Fibroblast of skin of left quadriceps (primary cell): ENCODE measurements at places on chromosomes 3 and 15.

DNA sequence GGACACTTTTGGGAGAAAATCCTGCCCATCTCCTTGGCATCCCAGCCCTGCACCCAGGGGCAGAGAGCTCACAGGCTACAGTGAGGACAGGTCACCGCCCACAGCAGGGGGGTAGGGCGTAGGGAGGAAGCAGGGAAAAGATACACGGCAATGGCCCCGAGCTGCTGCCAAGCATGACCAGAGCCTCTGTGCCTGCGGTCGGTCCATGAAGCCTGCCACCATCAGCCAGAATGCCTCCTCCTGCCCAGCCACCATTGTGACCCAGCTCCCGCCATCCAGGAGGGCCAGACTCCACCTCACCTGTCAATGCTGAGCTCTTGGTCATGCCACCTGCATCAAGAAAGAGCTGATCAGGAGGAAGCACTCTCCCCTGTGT is 230.7 kb downstream of the VPS13C start:
- no peak for DNase-seq

DNA sequence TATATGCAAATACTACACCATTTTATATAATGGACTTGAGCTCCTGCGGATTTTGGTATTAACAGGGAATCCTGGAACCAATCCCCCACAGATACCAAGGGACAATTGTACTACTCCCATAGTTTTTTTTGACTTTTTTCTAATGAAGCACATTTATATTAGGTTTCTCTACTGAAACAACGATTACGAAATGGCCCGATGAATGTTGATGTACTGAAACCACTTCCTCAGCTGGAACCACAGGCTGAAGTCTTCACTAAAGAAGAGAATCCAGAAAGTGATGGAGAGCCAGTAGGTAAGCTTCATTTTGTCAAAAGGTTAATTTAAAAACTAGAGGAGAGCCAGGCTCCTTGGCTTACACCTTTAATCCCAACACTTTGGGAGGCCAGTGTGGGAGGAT is 121.5 kb upstream of the LRRFIP2 start:
- no peak for DNase-seq

GRCh38 chr3:160808838-160809237 is 52.8 kb downstream of the PPM1L start:
- no peak for DNase-seq

DNA sequence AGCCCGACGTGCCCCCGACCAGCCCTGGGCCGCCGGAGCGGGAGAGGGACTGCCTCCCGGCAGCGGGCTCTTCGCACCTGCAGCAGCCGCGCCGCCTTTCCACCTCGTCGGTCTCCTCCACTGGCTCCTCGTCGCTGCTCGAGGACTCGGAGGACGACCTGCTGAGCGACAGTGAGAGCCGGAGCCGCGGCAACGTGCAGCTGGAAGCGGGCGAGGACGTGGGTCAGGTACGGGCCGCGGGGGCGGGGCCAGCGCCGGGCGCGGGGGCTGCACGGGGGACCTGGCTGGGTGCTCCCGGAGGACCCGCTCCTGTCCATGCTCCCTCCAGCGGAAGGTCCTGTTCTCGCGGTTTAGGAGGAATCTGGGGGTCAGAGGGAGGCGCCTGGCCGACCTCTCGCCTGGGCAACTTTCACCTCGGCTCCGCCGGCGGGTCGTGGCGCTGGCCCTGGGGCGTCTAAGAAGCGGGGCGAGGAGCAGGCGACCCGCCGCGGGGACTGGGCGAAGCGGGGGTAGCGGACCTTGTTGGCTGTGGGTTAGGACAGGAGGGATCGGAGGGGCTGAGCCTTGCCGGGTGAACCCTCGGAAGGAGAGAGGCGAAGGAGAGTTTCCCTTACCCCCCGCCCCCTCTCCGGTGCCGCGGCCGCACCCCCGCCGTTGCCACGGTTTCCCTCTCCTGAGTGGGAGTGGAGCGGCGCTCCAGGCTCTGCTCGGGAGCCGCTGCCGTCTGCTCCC is 682 bp downstream of the ITPKA start:
- no peak for DNase-seq

- no peak for DNase-seq
These were observed 59.1 kb upstream of the ALDH1A3 start for GRCh38 chr15:100820528-100820927.

DNA sequence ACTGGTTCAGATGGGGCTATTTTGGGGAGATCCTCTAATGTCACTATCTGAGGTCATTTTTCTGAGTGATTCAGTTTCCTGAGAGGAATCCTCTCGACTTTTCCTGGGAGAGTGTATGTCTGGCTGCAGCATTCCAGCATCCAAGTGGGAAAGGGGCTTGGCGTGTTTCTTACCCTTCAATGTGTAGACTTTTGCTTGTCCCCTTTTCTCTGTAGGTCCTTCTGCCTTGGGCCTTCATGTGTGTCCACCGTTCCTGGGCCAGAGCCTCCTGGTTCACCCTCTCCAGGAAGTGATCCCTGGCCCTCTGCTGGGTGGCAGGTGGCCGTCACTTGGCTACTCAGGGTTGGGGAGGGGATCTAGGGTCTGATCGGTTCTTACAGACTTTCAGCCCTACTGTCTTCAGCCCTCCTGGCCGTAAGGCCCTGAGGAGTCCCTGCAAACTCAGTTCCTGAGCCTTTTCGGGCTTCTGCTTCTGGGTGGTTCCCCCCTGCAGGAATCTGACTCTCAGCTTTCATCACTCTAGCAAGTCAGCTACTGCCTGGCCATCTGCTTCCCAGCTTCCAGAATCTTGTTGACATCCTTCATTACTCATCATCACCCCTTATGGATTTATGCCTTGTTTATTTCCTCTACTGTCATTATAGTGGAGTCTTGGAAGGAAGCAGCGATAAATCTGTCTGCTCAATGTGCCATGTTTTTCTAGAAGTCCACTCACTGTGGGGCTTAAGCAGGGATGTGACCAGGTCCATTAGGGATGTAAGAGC is 36.5 kb downstream of the GOLGA6L10 start:
- peak; percentile 64 for DNase-seq

- DNase-seq, result no peak
These were observed 51.8 kb downstream of the IQSEC1 start for GRCh38 chr3:13021141-13022114.

DNA sequence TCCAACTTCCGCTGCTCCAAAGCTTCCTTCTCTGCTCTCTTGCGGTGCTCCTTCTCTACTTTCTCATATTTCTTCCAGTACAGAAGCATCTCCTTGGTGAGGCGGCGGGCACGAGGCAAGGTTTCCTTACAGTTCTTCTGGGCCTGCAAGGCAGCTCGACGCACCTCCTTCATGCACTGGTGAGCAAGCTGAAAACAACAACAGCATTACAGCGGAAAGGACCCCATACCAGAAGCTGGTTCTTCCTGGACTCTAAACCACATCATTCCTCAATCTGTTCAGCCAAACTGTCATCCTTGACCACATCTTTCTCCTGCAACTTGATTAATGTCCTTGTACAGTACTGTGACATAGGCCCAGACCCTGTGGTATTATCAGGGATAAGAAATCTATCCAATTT is 36.4 kb downstream of the INO80 start:
- DNase-seq, result no peak

- DNase-seq, result no peak
These were observed 125.9 kb upstream of the PLXND1 start for GRCh38 chr3:129732200-129732876.

DNA sequence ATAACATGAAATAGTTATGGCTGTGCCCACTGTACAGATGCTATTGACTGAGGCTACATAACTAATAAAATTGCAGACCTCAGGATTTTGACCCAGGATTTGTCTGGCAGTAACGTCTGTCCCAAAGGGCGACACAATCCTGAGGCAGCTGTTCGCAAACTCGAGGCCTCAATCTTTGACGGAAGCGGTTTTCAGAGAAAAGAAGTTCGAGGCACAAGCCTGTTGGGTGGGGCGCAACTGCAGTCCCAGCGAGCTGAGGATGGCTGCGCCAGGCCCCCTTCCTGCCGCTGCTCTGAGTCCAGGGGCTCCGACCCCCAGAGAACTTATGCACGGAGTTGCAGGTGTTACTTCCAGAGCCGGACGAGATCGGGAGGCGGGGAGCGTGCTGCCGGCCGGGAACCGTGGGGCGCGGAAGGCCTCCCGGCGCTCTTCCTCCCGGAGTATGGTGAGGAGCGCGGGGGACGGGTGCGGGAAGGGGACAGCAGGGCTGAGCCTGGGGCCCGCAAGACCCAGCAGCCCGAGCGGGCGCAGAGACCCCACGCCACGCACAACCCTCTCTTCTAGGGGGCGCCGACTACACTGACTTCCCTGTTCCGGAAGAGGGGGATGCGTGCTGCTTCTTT is at the start of gene PARP15:
TSS of gene PARP15 (plus strand) at position 242 of the 623 bp plus-strand sequence. CDS start at position 260, 18 bp downstream.
- DNase-seq, result no peak

GRCh38 chr15:90763366-90764099 is 46.4 kb downstream of the BLM start:
- DNase-seq, result no peak

DNA sequence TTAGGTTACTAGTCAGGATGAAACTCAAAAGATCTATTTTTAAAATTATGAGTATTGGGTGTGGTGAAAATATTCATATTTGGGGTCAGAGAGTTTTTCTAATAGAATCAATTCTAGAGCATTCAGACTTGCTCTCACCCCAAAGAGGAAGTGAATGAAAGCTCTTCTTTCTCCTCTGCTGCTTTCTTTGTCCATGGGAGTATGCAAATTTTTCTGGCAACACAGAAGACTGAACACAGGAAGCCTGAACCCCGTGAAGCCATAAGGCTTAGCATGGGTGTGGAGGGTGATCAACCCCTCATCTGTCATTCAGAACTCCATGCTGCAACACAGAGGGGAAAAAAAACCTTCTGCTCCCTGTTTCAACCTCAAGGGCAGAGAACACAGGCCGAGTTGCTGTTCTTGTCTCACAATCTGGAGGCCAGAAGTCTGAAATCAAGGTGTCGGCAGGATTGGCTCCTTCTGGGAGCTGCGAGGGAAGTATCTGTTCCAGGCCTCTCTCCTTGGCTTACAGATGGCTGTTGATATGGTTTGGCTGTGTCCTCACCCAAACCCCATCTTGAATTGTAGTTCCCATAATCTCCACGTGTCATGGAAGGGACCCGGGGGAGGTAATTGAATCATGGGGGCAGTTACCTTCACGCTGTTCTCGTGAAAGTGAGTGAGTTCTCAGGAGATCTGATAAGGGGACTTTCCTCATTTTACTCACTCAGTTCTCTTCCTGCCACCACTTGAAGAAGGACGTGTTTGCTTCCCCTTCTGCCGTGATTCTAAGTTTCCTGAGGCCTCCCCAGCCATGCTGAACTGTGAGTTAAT is 33.7 kb upstream of the CD47 start:
- no peak for DNase-seq

DNA sequence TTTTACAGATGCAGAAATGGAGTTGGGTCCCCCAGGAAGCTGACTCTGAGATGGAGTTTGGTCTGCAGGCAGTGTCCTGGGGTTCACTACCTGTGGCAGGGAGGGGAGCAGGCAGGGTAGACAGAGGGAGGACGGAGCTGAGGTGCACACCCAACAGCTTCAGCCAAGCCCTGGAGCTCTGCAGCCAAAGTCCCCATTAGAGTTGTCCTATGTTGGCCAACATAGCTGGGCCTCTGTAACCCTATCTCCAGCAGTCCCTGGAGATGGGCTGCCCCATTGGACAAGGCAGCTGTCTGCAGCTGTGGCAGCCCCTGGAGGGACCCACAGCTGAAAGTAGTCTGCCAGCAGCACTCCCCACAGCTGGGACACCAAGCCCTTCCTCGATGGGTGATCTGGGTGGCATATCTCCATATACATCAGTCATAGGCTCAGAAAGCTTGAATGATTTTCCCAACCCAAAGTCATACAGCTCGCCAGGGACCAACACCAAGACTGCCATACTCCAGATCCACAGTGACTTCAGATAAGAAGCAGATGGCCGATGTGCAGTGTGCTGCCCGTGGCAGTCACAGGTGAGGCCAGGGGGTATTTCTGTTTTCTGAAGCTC is 31.9 kb downstream of the STARD5 start:
- DNase-seq, result no peak

- DNase-seq, result no peak
These were observed 46.5 kb downstream of the CYFIP1 start for GRCh38 chr15:22933641-22934061.

DNA sequence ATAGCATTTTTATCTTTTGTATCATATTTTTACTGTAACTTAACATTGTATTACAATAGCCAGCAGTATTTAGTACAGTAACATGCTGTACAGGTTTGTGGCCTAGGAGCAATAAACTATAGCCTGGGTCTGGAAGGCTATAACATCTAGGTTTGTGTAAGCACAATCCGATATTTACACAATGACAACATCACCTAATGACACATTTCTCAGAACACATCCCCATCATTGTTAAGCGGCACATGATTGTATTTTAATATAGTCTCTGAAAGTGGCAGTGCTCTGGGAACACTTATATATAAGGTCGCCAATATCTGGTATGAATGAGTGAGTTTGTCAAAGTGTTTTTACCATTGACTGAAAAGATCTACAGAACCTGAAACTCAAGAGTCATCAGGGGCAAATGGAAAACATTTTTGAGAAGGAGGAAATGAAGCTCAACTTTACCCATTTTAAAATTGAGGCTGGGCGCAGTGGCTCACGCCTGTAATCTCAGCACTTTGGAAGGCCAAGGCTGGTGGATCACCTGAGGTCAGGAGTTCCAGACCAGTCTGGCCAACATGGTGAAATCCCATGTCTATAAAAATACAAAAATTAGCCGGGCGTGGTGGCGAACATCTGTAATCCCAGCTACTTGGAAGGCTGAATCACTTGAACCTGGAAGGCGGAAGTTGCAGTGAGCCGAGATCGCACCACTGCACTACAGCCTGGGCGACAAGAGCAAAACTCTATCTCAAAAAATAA is 38.8 kb upstream of the TNFSF10 start:
- no peak for DNase-seq
